Endodermal cell (in vitro differentiated cells): ENCODE measurements at places on chromosomes 3 and 15.

- DNase-seq = no peak
These were observed 67.9 kb downstream of the CRTC3 start for GRCh38 chr15:90597577-90597976.

DNA sequence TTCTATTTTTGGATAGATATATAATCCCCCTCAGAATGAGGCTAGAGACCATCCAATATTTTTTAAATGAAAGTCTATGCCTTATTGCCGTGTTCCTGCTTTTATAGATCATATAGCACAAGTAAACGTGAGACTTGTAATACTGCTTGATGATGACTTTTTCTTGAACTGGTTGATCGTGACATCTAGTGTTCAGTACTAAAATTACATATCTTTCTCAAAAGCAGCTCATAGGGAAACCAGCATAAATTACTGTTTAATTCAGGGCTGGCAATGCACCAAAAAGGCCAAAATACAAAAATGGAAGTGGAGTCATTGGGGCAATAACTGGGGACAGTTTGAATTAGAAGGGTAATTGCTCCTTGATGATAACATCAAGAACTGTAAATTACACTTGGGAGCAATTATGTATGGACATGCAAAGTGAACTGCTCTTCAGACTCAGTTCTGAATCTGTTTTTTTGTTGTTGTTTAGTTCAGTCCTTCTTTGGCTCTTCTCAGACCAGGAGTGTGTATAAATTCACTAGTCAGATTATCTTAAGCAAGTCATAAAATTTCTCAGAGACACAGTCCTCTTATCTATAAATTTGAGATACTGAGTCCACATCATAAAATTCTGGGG lies 325.3 kb downstream of the THSD4 start:
- DNase-seq = no peak

DNA sequence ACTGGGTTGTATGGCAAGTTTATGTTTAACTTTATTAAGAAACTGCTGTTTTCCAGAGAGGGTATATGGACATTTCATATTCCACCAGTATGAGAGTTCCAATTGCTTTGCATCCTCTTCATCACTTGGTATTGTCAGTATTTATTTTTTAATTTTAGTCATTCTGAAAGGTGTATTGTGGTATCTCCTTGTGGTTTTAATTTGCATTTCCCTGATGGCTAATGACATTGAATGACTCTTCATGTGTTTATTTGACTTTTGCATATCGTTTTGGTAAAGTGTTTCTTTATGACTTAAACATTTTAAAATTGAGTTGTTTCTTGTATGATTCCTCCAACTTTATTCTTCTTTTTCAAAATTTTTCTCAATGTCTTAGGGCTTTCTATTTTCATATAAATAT lies 44.4 kb downstream of the IL1RAP start:
- no peak for DNase-seq

- DNase-seq = peak; percentile 84
These were observed 97.2 kb downstream of the LRTM1 start for GRCh38 chr3:54830658-54831057.

- no peak for DNase-seq
These were observed 251.0 kb upstream of the TLE3 start for GRCh38 chr15:70348581-70349344.

DNA sequence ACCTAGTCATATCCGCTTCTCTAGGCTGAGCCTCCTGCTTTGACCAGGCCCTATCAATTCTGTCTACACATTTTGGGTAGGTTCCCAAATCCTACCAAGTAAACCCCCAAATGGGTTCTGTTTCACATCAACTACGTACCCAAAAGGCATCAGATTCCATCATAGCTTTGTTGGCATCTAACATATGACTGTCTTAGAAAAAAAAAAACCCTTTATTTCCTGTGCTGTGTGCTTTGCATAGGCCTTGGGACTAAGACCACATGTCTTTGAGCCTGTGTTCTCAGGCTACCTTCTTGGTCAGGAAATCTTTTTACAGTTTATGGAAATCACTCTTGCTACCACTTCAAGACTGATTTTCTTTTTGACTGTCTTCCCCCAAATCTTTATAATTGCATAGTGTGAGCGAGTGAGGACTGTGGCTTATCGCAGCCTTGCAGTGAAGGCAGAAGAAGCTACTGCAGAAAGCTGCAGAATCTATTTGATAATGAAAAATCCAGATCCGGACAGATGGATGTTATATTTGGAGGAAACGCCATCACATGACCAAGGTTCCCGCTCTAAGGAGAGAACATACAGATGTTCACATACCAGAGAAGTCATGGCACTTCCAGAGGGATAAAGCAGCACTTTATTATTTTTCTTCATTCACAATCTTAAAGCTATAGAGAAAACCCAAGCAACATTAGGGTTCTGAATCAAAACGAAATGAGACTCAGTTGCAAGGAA lies 111.2 kb downstream of the EOMES start:
- no peak for DNase-seq
